ENCODE measurements at places on chromosomes 1 and 21. TPM values are rescaled to one million over a fixed set of nuclear protein-coding genes. Genes with fewer than 3 reads are reported as not detected.

The FAM177B gene
- not detected for total RNA-seq

The CTTNBP2NL gene
- 7.0 TPM for total RNA-seq

The LAD1 gene
- 0.69 TPM for total RNA-seq

The CLCNKB gene
- total RNA-seq = not detected

The FAM163A gene
- not detected for total RNA-seq

The RGSL1 gene
- total RNA-seq = not detected

The FAM167B gene
- 0.80 TPM for total RNA-seq

The FCGR3A gene
- total RNA-seq = not detected

The EFNA3 gene
- total RNA-seq = 4.9 TPM

The FCRL1 gene
- total RNA-seq = not detected

The CYP4B1 gene
- not detected for total RNA-seq

The TIAM1 gene
- total RNA-seq = 0.66 TPM

The INAVA gene
- 43.7 TPM for total RNA-seq

The C1orf210 gene
- total RNA-seq = not detected

The NID1 gene
- 8.1 TPM for total RNA-seq

The GOLT1A gene
- 4.7 TPM for total RNA-seq

The SLC45A3 gene
- total RNA-seq = 6.8 TPM

The SPRR2E gene
- not detected for total RNA-seq

The PPIAL4G gene
- total RNA-seq = not detected

The CYP4Z1 gene
- not detected for total RNA-seq

The KIF17 gene
- total RNA-seq = 1.5 TPM

The CFHR4 gene
- not detected for total RNA-seq

Data from A549 treated with CpdA at 1 μM for 4 hours (cell line).